ENCODE measurements at places on chromosomes 6 and 20.

GRCh38 chr6:87391334-87391733 is 16.4 kb upstream of the CFAP206 start:
- no peak for DNase-seq

GRCh38 chr6:36402481-36402880 is 15.0 kb upstream of the ETV7 start:
- DNase-seq, result no peak

DNA sequence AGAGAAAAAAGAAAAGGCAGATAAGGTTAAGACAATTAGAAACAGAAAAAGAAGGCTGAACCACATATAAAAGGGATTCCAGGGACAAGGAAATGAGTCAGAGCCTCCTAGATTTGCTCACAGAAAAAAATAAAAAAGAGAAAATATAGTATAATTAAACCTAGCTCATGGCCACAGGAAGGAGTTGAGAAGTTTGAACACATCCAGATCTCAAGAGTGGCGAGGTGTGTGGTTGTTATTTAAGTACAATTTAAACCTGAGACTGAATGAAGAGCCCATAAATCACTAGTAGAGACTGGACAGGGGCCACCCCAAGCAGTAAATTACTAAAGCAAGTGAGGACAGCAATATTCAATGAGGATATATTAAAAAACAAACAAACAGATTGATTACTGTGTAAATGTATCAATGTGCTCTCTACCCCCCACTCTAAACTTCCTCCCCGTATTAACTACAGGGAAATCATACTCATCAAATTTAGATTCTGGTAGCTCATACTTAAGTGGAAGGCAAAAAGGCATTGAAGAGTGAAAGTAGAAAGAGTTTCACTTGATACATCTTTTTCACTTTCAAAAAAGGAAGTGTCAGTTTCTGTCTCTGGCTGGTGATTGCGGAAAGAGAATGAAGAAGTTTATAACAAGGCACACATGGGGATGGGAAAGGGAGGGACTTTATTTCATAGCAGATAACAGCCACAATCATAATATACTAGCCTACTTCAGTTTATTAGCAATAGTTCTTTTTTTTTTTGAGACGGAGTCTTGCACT is 49.3 kb upstream of the SCAF8 start:
- DNase-seq, result no peak

- no peak for DNase-seq
These were observed 22.4 kb upstream of the SNX9 start for GRCh38 chr6:157800420-157801237.

- DNase-seq, result peak; percentile 38
These were observed 123.9 kb upstream of the PHACTR1 start for GRCh38 chr6:12592634-12593033.

- DNase-seq, result no peak
These were observed 487.7 kb upstream of the BTBD3 start for GRCh38 chr20:11429889-11430519.

DNA sequence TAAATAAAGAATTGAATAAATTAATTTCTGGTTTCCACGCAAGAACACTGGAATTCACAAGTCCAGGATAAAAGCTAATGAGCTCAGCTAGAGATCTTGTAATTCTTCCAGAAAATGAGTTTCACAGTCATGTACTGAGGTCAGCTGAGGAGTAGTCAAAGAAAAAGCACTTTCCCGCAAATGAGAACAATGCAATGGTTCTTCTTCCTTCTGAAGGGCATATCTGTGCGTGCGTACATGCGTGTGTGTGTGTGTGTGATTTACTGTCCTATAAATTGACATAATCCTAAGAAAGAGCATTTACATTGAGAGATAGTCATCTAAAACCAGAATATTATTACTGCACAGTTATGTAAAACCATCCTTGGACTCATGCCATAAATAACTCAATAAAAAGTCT is 968.9 kb upstream of the EYS start:
- no peak for DNase-seq

- DNase-seq, result no peak
These were observed 30.7 kb downstream of the SSR1 start for GRCh38 chr6:7282097-7282906.

GRCh38 chr6:26322645-26323482 is 42.1 kb upstream of the BTN3A2 start:
- DNase-seq, result peak; percentile 94

GRCh38 chr20:15895126-15895525 is 678.1 kb downstream of the KIF16B start:
- DNase-seq, result no peak

GRCh38 chr6:113184291-113184690 is 672.9 kb upstream of the MARCKS start:
- DNase-seq, result peak; percentile 6

GRCh38 chr6:126064257-126064747 is 78.0 kb downstream of the TRMT11 start:
- DNase-seq, result no peak

- DNase-seq, result no peak
These were observed 480.7 kb downstream of the RFPL4B start for GRCh38 chr6:112827793-112828192.

- DNase-seq, result peak; percentile 62
These were observed 27.9 kb upstream of the TMEM217 start for GRCh38 chr6:37285861-37286311.

GRCh38 chr6:17086469-17086868 is 15.4 kb upstream of the STMND1 start:
- DNase-seq, result peak; percentile 53

DNA sequence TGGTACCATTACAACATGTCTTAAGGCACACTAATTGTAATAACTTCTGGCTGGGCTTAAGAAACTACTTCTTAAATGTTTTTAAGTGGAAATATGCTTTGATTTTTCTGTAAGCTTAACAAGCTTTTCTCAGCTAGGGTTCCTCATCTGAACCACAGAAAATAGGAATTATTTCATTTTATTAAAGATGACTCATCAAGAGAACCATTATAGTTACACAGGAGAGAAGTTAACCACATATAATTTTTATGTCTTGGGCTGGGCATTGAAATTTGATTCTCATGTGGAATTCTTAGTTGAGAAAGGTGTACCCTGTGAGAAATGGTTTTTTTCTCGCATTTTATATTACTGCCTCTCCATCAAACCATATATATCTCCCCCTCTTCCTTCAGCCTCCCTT is 75.1 kb downstream of the QKI start:
- no peak for DNase-seq

DNA sequence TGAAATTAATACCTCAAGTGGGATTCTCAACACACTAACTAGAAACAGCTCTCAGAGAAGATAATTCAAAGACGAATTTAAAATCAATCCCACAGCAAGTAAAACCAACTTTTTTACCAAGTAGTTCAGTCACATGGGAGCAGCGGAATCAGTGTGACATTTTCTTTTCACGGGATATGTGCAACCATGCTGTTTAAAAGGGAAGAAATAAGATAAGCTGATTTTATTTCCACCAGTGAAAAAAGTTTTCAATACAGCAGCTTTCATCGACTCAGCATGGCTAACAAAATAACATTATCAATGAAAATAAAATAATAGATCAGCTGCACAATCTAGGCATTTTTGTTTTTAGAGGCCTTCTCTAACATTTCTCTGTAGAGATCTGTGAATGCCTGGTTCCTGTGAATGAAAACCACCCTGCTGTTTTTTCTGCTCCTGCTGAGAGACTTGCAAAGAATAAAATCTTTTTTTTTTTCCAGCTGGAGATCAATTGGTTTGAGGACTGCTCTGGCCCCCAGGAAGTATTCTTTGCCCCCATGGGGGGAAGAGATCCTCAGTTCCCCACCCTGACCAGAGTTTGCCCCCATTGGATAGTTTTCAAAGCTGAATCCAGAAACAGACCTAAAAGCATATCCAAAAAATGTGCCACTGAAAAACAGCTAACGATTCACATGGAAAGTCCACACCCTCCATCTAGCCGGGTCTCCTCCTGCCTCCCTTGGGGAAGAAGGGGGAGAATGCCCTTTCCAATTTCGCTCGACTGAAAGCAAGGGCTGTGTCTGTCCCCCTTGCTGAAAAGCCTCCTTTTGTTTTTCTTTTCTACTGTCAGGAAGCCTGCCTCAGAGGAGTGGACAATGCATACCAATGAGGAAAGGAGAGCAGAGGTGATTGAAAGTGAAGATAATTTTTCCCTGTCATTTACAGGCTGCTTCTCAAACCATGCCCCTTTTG is 317.6 kb downstream of the PRKN start:
- no peak for DNase-seq

DNA sequence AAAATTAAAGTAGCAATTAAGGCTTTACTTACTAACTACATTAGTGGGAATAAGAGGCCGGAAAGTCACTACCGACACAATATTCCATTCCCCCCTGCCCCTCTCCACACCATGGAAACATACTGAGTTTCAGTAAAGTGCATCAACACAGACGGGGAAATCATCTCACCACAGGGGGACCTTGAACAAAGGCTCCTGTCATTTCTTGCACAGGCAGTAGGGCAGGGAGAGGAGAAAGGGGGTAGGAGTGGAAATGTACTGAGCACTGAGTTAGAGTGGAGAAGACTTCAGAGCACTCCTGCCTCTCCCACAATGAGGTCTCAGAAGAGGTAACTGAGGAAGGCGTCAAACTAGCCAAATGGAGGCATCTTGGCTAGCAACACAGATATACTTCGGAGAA is 1426.9 kb upstream of the EYS start:
- DNase-seq, result no peak

DNA sequence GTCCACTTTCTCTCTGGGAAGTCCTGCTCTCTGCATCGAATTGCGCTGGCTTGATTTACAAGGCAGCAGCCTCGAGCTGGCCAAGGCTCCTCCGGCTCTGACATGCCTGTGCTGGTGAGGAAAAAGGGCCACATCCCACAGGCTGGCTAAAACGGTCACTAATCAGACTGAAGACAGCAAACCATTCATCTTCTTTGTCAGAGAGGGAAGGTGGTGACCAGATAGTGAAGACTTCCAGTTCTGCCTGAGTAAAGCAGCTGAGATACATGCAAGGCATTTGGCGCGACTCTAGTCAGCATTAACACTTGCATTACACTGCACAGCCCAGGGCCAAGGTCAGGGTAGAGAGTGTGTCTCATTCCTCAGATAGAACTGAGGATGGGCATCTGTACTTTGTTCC is 203.2 kb upstream of the MAP3K7 start:
- no peak for DNase-seq

GRCh38 chr20:62132421-62132820 is 10.1 kb downstream of the LSM14B start:
- no peak for DNase-seq

- no peak for DNase-seq
These were observed 734.4 kb downstream of the MAFB start for GRCh38 chr20:39954621-39955020.

- no peak for DNase-seq
These were observed 45.8 kb downstream of the KIF16B start for GRCh38 chr20:16527438-16527837.

DNA sequence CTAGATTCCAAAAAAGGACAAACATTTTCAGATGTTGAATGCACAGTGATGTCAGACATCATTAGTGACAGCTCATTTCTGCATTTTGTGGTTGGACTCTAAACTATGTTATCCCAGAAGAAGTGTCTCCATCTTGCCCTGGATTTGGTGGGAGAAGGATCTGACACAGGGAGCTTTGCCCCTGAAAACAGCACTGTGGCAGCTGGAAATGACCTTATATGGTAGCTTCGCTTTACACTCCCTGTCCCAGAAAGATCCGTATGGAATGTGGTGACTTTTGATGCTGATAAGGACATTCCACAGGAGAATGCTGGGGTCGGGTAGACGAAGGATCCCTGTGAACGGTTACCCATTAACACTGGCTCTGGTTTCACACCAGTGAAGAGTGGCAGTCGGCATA is 87.2 kb upstream of the EDN1 start:
- DNase-seq, result peak; percentile 97

- no peak for DNase-seq
These were observed 628.0 kb downstream of the EPHA7 start for GRCh38 chr6:92791403-92791802.

DNA sequence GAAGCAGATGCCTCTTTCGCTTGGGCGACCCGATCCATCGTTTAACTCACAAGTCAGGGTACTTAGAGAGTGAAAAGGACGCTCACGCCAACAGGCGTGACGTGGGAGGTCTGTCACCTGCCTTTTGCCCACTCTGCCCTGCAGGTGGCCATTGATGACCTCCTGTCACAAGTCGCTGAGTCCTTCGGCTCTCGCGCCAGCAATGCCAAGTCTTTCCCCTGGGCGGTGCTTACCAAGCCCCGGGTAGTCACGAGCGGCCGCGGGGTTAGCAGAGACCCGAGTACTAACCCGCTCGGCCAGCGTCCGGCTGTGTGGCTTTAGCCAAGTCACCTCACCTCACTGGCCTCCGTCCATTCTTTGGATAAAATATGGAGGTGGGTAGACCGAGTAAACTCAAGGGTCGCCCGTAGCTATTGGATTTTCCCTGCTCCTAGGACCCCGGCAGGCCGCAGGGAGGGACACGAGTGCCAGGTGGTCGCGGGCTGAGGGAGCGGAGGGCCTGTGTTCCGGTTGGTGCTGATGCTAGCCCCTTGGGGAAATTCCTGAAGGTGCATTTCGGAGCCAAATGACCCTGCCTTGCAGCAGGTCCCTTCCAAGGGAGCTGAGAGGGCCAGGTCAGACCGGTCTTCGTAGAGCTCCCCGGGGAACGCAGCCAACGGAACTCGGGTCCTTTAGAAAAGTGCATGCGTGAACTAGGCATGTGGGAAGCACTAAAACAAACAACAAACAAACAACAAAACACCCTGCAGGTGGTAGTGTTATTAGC is 668 bp downstream of the PKIB start:
- peak; percentile 79 for DNase-seq

GRCh38 chr20:33053291-33054106 is at the start of gene BPIFB3:
BPIFB3 (plus strand) TSS chr20:33053903; CDS start chr20:33055436, 1,533 bp downstream.
- DNase-seq, result no peak

- no peak for DNase-seq
These were observed 10.3 kb downstream of the EEF1A2 start for GRCh38 chr20:63488315-63489251.

DNA sequence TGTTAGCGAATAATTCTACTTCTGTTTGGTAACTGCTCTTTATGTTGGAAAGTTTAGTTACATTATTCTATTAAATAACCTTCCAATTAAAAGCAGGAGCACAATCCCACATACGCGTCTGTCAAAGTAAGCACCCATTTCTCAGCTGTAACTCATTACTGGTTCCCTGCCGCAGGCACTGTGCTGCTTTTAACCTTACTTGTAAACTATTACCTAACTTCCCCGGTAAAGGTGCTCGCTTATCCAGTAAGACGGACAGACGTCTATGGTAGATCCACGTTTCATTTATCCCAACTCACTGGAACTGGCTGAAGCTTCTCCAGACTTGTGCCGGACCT is 529 bp upstream of the ENPP4 start:
- no peak for DNase-seq

GRCh38 chr6:11921751-11922150 is 90.4 kb upstream of the HIVEP1 start:
- no peak for DNase-seq

- no peak for DNase-seq
These were observed 71.8 kb downstream of the FIG4 start for GRCh38 chr6:109762769-109763441.

DNA sequence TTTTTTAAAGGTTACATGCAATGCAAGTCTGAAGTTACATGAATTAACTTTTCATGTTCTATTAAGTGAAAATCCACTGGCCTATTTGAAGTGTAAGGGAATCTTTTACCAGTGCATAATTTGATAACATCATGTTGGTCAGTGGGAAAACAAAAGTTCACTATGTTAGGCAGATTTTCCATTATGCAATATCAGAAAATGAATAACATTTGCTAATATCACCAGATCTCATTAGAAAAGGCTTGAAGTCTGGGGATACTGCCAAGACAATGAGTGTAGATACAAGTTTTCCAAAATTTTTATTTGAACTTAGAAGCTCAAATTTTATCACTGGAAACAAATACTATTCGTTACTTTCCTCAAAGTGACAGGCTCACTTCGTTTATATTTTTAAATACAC is 296.4 kb upstream of the CDH4 start:
- DNase-seq, result no peak
